ENCODE measurements at places on chromosomes 3 and 15. TPM values are rescaled to one million over a fixed set of nuclear protein-coding genes. Genes with fewer than 3 reads are reported as not detected.
A peak's percentile ranks its signal among the peaks of the same experiment; 100 is the strongest.

The SMCO1 gene
- total RNA-seq, result not detected

The STX19 gene
- not detected for total RNA-seq

The GCSAM gene
- 5.2 TPM for total RNA-seq

The EIF4E3 gene
- total RNA-seq, result 29.7 TPM

The C3orf20 gene
- not detected for total RNA-seq

The RTF1 gene
- 26.3 TPM for total RNA-seq

The SH3GL3 gene
- total RNA-seq, result not detected

The GPR87 gene
- 0.97 TPM for total RNA-seq

The NR2E3 gene
- not detected for total RNA-seq

The CYP1A2 gene
- not detected for total RNA-seq

The GASK1A gene
- total RNA-seq, result not detected

The ATP2B2 gene
- total RNA-seq, result not detected

The NAALADL2 gene
- not detected for total RNA-seq

The CFAP91 gene
- 0.68 TPM for total RNA-seq

DNA sequence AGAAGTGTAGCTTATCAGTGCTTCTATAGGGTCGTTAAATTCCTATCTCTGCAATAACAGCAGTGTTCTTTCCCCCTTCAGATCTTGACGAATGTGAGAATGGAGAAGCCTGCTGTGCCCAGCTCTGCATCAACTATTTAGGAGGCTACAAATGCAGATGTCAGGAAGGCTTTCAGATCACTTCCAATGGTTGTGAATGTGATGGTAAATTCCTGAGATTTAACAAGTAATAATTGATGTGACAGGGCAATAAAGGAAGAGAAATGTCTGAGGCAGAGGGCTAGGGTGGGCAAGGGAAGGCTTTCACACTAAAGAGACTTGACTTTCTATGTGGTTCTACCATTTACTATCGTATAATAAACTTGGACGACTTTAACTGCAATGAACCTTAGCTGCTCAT, 711.7 kb upstream of the GOLIM4 start:
- no peak for DNase-seq

DNA sequence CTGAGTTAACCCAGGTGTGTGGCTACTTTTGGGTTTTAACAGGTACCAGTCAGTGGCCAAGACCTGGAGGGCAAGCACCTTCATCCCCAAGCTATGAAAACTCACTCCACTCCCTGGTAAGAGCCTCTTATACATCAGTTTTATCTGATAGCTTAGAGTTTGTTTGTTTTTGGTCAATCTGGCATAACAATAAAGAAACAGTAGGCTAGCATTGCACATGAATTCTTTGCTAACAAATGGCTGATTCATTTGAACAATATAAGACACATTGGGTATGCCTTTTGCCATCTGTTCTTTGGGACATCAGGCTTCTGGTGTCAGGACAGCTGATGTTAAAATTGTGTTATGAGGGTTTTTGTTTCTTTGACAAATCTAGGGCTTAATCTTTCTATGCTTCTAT, 125.0 kb upstream of the CGNL1 start:
- no peak for DNase-seq

DNA sequence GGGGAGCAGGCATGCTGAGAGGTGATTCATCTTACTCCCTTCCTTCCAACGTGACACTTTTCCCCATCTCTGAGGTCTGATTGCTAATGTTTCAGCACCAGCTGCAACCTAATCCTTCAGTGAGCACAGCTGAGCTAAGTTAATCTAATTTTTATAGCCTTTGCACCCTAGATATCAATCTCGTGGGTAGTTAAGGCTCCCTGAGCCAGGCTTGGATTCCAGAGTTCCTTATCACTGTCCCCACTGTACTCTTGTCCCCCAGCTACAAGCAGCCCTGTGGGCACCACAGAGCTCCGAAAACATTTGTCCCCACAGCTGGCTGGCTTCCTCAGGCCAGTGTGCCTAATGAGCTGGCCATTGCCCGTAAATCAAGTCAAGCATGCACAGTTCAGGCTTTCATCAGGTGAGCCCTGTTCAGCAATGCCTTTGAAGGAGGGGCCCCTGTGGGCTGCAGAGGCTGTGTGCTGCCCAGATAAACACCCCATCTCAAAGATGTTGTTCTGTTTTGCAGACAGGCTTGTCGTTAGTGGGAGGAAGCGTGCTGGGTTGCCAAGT, 376.9 kb upstream of the RASGRP1 start:
- DNase-seq, result no peak

DNA sequence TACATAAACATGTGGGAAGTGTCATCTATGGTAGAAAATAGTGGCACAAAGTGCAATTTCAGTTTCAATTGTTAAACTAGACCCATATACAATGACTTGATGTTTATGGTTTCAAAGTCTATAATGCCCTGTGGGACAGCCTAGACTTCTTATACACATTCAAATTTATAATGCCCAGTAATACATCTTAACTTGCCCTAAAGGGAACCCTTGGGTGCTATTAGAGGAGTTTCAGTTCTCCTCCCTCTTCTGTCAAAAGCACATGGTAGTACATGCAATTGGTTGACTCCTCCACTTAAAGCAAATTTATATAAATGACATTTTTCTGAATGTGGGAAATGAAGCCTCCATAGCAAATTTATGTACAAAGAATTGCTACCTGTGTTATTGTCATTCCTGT, 30.2 kb upstream of the OR5K4 start:
- no peak for DNase-seq

- no peak for DNase-seq
Measured at GRCh38 chr3:131708241-131708640, 205.5 kb upstream of the MRPL3 start.

DNA sequence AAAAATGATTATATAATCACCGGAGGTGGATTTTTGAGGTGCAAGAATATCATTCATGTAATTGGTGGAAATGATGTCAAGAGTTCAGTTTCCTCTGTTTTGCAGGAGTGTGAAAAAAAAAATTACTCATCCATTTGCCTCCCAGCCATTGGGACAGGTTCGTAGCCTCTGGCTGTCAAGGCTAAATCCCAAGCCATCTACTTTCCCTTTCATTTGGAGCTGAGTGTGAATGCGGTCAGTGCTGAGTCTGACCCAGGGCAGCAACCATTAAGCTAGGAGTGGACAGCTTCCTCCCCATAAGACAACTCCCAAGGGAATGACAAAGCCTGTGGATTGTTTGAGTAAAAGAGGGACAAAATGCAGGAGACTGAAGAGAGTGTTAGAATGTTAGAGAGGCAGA, 33.6 kb downstream of the PARP14 start:
- DNase-seq, result no peak

DNA sequence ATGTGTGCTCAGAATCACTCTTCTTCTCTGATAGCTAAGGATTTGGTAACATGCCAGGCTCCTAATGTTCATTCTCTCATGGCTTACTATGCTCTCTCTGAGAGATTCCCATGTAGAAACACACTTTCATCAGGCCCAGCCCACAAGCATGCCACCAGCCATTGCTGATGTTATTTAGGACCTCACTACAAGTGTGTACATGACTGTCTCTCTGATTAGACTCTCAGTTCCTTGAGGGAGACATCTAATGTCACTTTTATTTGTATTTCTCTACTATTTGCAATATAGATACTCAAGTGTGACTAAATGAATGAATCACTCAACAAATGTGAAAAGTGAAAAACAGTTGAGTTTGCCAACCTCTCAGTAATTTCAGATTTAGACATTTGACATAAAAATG, 84.3 kb upstream of the ARL6 start:
- DNase-seq, result no peak

DNA sequence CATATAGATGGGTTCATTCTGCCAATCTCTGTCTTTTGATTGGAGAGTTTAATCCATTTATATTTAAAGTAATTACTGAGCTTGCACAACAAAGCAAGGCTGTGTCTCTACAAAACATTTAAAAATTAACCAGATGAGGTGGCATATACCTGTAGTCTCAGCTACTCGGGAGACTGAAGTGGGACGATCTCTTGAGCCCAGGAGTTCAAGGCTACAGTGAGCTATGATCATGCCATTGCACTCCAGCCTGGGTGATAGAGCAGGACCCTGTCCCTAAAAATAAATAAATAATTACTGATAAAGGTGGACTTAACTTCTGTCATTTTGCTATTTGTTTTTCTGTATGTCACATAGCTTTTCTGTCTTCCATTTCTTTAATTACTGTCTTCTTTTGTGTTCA, 78.1 kb downstream of the PDE8A start:
- DNase-seq, result no peak

GRCh38 chr3:16803019-16803418, 81.7 kb upstream of the PLCL2 start:
- no peak for DNase-seq

DNA sequence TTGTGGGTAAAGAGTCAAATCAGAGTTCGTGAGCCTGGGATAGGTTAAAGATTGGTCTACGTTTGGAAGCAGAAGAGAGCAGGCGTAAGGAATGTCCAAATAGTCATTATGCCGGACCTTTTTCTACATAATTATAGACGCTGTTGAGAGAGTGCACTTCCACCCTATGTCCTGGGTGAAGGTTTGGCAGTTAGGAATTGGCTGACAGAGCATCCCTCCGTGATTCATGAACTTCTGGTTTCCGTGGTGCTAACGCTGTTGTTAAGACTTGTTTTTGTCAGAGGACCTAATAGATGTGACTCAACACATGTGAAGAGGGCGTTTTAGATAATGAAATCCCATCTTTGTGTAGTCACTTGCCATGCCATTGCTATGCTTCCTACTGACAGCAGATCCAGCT, 1.1 kb downstream of the EAF1 start:
- DNase-seq, result peak; percentile 31

- DNase-seq, result no peak
Measured at GRCh38 chr15:49331442-49331841, 91.6 kb upstream of the FGF7 start.

- no peak for DNase-seq
Measured at GRCh38 chr3:2166552-2166951, 67.9 kb downstream of the CNTN4 start.

DNA sequence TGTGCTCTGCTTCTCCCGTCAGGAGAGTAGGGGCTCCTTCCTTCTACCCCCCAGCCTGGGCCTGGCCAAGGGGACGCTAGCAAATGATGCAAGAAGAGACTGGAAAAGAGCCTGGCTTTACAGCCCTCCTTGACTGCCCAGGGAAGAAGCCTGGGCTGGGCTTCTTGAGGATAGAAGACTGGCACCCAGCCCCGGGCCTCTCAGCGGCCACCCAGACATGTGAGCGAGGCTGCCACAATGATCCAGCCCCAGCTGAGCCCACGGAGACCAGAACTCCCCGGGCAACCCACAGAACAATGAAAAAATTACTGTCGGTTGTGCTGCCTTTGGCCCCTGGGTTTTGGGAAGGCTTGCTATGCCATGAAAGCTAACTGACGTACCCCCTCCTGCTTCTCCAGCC, 100.6 kb upstream of the PRR20G start:
- no peak for DNase-seq

DNA sequence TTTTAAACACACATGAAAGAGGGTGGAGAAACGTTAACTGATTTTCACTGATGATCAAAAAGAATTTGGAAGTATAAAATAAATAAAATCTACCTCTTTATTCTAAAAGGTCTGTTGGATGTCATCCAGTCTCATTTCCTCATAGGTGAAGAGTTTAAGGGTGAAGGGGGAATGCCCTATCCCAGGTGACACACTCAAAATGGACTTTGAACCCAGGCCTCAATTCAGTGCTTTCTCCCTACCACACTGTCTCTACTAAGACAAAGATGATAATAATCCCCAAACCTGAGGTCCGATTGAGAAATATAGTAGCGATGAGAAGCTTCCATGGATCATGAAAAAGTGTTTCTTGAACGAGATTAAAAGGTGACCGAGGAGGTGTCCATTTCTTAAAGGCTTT, 5.1 kb upstream of the EFCAB12 start:
- DNase-seq, result no peak

GRCh38 chr15:91263632-91264531, 163.8 kb downstream of the SV2B start:
- DNase-seq, result no peak

- no peak for DNase-seq
Measured at GRCh38 chr15:65912235-65912634, 42.9 kb downstream of the RAB11A start.

DNA sequence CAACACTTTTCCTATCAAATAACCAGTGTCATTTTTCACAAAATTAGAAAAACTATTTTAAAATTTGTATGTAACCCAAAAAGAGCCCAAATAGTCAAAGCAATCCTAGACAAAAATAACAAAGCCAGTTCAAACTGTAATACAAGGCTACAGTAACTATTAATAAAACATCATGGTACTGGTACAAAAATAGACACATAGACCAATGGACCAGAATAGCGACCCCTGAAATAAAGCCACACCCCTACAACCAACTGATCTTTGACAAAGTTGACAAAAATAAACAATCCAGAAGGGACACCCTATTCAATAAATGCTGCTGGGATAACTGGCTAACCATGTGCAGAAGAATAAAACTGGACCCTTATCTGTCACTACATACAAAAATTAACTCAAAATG, 19.9 kb downstream of the TM4SF18 start:
- no peak for DNase-seq

- DNase-seq, result no peak
Measured at GRCh38 chr15:46854564-46854963, 862.7 kb upstream of the SEMA6D start.

- no peak for DNase-seq
Measured at GRCh38 chr3:179715582-179715981, 62.7 kb downstream of the USP13 start.

- DNase-seq, result no peak
Measured at GRCh38 chr3:134751831-134752230, 43.2 kb upstream of the EPHB1 start.

DNA sequence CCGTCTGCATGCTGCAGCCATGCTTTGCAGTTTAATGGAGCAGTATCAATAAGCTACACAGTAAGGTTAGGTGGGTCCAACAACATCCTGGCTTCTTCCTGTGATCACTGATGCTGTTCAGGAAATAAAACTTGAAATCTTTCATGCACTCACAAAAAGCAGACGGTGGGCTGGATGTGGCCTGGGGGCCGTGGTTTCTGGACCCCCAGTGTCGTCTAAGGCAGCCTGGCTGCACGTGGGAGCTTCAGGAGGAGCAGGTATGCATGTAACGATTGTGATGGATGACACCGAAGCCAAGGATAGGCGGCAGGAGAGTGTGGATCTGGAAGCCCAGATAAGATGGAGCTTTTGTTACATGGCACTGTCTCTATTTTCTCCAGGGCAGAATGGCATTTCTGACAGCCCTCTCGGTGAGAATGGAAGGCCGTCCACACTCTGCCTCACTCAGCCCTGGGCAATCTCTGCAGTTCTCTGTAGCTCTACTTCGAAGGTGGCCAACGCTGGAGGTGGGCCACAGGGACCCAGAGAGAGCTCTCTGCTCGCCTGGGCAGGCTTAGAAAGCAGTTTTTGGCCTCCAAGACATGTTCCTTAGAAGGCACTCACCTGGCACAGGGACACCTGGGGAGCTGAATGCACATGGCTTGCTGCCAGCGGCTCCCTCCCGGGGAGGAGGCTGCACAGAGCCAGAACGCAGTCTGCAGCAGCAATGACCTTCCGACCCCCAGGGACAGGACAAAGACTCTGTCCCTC, 46.4 kb upstream of the IQSEC1 start:
- DNase-seq, result no peak

- DNase-seq, result no peak
Measured at GRCh38 chr15:32818758-32819447, 101.1 kb downstream of the GREM1 start.
